ENCODE measurements at places on chromosomes 1 and 21.

DNA sequence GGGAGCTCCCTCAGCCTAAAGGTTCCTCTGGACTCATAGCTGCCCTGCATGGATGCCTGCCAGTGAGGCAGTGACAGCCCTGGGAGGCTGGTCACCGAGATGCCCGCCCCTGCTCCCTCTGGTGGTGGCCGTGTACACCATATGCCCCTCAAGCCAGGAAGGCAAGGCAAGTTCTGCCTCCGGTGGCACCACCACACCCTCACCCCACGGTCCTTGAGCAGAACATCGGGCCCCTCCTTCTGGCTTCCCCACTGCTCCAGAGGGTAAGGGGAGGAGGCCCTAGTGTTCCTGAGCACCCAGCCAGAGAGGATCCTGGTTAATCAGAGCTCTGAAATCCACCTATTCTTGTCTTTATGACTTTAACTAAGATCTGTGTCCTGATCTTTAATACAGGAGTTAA, 1.5 kb upstream of the S100A14 start:
- peak; percentile 82 for DNase-seq

DNA sequence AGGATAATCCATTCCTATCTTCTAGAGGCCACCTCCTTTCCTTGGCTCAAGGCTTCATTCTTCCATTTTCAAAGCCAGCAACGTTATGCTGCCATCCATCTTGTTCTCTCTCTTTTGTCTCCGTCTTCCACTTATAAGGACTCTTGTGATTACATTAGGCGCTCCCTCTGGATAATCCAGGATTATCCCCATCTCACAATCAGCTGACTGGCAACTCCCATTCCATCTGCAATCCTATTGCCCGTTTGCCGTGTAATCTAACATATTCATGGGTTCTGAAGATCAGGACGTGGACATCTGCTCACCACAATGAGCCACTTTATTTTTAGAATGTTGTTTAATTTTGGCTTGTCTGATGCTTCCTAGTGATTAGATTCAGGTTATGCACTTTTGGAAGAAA, 89.3 kb downstream of the EBNA1BP2 start:
- DNase-seq: no peak

DNA sequence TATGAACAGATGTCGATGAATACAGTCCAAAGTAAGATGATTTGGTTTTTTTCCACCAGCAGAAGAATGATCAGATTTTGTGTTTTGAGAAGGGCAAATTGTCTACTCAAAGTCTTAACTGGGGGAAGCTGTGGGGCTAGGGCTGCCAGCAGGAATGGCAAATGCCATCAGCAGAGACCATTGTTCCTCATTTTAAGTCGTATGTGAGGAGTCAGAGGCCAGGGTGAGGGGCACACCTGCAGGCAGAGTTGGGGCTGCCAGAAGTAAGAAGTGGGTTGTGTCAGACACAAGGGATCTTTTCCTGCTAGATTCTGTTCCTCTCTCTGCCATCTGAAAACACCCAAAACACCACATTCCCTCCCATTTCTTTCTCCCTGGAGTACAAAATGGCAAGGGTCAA, 8.7 kb downstream of the PARK7 start:
- DNase-seq: no peak

GRCh38 chr1:241286486-241286885, 70.5 kb downstream of the RGS7 start:
- DNase-seq: no peak

- DNase-seq: no peak
Observed at GRCh38 chr1:194318790-194319280, 1132.4 kb upstream of the B3GALT2 start.

GRCh38 chr1:111354584-111354983, 63.9 kb downstream of the CHIA start:
- no peak for DNase-seq

DNA sequence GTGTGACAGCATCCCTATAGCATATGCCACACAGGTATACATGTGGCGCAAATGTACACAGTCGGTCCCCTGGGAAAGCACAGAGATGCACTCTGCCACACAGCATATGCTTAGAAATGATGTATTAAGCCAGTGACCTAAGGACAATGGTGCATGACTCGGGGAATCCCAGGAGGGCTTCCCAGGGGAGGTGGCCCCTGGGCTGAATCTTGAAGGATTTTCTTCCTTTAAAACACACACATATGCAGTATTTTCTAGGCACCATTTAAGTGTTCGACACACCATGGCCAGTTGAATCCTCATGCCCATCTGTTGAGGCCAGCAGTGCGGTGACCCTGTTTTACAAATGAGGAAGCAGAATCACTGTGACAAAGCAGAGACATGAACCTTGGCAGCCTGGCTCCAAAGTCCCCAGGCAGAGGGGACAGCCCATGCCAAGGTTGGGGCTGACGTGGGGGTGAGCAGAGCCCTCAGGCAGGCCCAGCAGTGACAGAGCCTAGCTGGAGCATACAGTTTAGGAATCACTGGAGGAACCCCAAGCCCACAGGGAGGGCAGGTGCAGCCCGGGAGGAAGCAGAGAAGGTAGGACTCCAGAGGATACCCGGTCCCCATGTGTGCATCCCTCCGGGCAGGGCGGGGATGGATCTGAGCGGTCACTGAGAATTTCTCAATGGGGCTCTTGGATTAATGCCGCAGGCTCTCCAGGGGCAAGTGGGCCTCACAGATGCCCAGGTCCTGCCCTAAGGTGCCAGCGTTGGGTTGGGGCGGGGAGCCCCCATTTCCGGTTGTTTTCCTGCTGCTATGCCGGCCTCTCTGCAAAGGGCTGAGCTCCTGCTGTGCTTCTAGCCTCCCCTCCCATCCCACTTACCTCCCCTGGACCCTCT, 28.4 kb downstream of the WNT3A start:
- no peak for DNase-seq

DNA sequence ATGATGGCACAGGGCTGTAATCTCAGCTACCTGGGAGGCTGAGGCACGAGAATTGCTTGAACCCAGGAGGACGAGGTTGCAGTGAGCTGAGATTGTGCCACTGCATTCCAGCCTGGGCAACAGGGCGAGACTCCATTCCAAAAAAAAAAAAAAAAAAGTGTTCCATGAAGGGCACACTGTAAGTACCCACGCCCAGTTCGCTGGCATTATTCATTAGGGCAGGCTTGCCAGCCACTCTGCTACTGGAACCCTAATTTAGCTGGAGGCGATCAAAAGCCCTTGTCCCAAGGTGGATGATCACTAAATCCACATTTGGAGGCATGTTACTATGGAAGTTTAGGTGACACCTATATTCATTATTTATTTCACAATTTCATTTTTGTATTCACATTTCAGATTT, 5.0 kb downstream of the IFNLR1 start:
- no peak for DNase-seq

DNA sequence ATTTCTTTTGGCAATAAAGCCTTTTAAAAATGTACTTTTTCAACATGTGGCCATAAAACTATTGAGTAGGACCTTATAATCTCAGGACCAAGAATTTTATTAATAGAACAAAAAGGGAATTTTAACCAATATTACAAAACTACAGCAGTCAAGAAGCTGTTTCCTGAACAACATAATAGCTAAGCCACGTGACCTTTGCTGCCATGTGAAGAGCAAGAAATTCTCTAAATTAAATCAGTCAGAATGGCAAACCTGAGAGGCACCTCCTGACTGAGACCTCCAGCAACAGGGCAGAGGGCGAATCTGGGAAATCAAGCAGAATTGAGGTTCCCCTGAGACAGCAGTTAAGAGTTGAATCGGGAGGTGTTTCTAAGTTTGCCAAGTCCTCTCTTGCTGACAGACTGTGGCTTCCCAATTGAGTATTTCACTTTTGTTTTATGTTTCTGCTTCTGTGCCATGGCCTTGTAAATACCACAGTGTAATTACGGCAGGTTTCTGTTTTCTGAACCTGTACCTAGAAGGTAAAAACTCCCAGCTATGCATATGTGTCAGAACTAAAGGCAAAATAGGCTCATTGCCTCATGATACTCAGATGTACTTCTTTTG, 358.4 kb downstream of the NTNG1 start:
- DNase-seq: no peak

All from activated CD4-positive, alpha-beta T cell treated with anti-CD3 and anti-CD28 coated beads, Interleukin-2, amount 50 U/mL, for 48 hours (primary cell).